ENCODE measurements at places on chromosomes 7 and 10.

DNA sequence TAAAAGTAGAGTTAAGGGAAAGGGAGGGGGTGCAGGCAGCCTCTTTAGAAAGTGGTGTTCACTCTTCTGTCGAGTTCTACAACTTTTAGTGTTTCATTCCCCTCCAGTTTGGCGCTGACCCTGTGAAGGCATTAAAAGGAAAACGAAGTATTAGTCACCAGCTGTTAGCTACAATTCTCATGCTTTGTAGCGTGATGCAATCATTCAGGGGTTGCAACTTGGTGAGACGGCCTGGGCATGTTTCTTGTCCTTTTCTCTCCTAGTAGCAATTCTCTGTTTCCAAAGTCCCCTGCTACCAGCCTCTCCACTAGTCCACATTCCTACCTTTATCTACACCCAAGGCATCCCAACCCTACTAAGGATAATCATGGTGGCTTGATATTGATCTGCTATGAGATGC, 33.7 kb upstream of the DGKI start:
- DNase-seq: no peak

DNA sequence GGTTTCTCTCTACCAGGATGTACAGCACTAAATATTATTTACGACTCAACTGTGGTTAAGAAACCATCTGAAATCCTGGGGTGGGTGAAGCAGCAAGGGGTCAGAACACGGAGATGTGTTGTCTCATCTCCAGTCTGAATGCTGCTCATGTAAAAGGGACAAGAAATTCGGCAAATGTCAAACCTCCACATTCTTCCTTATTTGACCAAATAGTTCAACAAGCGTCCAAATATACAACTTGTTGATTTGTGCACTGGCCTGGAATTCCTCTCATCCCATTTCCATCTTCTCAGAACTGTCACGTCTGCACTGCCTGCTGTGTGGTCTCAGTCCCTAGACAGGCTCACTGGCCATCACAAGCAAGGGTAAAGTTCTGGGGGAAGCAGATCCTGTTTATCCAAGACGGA, 520.0 kb downstream of the PARD3 start:
- DNase-seq: no peak

- DNase-seq: no peak
Measured at GRCh38 chr10:43204042-43204942, 62.6 kb downstream of the RASGEF1A start.

- DNase-seq: no peak
Measured at GRCh38 chr7:156104501-156105336, 292.5 kb upstream of the SHH start.

DNA sequence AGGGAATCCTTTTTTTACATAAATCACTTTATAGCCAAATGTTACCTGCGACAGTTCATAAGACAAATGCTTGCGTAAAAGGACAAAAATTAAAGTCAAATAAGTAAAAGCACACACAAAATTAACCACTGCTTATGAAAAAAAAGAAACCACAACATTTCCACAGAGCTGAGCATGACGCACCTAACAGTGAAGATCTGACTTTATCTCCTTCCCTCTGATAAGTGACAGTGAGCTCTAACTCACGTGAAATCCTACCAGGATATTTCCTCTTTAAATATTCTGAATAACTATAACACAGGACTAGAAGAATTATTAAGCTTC, 225.5 kb downstream of the SFMBT2 start:
- no peak for DNase-seq

DNA sequence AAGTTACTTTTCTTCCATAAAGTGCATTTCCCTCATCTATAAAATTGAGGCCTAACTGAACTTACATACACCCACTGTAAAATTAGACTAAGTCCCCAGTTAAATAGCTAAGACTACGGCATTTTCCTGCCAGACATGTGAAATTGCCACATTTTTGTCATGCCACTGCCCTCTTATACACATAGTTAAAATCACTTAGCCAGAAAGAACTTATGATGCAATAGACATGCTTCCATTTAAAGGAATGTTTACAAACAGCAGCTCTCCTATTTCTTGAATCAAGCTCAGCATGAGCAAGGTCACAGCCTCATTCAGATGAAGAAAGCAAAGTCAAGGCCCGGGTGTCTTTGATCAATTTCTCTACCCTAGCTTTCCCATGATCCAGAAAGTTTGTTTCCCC, 175.7 kb downstream of the LRRN3 start:
- DNase-seq: no peak

- DNase-seq: no peak
Measured at GRCh38 chr7:85133560-85133959, 53.3 kb downstream of the SEMA3D start.

DNA sequence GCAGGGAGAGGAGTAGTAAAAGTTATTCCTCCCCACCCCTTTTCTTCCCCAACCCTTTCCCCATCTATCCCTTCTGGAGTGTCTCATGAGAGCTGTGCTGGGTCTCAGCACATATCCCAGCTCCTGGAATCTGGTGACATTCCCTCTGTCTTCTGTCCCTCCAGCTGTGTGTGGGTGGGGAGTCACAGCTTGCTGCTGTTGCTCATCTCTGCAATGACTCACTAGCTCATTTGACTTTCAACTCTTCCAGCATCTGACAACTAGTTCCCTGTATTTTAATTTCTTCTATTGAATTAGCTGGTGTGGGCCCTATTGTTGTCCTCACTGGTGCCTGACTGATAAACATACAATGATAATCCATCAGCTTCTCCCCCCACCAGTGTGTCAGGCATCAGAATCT, 198.9 kb upstream of the AUTS2 start:
- no peak for DNase-seq

DNA sequence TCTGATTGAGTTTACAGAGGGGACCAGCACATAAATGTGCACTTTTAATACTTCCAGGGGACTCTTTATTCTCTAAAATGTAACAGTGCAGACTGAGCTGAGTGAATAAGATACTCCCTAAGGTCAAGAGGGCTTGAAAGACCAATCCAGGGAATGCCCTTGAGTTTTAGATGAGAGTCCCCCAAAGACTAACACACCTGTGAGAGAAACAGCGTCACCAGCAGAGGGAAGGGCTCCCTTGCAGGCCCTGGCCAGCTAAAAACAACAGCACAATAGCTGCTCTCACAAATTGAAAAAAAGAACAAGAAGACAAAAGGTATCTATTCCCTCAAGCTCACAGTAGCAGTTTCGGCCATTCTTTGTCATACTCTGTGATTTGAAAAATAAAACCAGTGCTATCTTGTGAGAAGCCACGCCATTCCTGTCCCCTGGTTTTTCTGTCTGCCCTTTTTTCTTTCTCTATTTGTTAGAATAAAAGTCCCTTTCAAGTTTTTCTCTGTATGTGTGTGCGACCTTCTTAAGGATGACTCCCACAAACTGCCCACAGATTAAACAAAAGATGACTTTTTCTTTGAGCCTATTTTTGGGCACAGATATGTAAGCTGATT, 230.4 kb upstream of the BMPER start:
- no peak for DNase-seq

- DNase-seq: no peak
Measured at GRCh38 chr10:6507311-6507710, 72.8 kb downstream of the PRKCQ start.

DNA sequence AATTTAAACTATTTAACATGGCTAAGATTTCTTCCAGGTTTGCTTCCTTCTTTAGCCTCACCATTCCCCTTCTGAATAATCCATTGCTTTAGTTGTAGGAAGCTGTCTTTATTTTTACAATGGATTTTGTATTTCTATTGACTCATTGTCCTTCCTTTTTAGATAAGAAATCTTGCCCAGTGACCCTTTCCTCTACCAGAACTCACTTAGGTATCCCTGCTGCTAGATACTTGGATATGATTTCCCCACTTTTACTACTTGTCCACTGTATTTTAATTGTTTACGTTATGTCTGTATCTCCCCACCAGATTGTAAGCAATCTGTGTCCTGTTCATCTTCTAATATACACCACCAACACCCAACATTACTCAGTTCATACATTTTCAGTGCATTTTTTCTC, 47.7 kb upstream of the MDFIC start:
- DNase-seq: no peak

DNA sequence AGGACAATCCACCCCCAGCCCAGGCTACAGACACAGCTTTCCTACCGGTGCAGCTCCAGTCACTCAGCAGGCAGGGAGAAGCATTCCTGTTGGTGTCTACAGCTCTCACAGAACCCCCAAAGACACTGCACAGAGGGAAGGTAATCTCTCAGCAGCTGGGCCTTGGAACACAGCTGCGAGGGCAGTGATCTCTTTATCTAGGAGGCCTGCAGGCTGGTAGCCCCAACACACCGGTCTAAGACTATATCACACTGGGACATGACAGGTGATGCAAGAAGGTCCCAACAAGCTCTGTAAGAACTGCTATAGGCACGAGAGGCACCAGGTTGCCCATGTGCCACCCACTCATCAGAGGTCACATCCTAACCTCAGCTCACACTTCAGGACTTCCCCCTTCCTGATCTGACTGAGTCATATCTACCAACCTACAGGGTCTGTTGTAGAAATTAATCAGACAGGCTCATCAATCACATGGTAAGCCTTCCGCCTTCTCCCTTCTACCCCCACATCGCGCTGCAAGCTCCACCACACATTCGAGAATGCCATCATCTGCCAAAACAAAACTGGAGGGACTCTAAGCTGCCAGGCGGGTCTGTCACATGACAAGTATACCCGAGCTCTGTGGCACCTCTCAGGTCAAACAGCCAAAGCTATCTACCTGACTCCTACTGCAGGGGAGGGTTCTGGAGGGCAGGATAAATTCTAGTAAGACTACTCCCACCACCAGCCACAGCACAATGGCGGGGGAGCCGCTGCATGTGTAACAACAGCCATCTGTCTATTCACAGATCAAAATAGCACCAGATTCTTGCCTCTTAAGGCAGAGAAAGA, 26.1 kb downstream of the FAM53B start:
- peak; percentile 73 for DNase-seq

- DNase-seq: no peak
Measured at GRCh38 chr10:100890673-100891317, 22.0 kb upstream of the SLF2 start.

GRCh38 chr10:57849691-57850357, 417.9 kb downstream of the IPMK start:
- DNase-seq: no peak

- DNase-seq: no peak
Measured at GRCh38 chr10:2839081-2839725, 228.1 kb upstream of the PFKP start.

DNA sequence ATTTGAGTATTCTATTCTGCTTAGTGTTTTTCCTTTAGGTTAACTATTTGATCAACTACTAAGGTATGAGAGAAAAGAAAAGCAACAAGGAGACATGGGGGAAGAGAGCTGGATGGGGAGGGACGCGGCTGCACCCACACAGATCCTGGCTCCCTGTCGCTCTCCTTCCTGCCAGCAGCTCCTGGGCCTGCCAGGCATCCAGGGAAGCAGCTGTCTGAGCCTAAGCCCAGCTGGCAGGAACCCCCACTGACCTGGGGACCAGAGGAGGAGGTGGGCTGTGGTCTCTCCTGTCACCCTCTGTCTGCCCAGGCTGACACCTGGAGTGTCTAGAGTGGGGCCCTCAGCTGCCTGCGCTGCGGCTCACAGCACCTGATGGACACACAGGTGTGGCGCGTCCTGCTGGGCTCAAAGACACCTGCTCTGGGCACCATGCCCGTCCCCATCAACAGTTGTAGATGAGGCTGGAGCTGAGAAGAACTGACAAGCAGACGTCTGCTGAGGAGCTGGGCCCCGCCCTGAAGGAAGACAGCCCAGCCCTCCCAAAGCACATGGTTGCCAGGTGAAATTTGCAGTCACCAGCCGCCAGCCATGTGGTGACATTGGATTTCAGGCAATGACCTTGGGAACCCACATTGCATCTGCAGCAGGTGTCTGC, 207.9 kb downstream of the PLXNA4 start:
- no peak for DNase-seq

DNA sequence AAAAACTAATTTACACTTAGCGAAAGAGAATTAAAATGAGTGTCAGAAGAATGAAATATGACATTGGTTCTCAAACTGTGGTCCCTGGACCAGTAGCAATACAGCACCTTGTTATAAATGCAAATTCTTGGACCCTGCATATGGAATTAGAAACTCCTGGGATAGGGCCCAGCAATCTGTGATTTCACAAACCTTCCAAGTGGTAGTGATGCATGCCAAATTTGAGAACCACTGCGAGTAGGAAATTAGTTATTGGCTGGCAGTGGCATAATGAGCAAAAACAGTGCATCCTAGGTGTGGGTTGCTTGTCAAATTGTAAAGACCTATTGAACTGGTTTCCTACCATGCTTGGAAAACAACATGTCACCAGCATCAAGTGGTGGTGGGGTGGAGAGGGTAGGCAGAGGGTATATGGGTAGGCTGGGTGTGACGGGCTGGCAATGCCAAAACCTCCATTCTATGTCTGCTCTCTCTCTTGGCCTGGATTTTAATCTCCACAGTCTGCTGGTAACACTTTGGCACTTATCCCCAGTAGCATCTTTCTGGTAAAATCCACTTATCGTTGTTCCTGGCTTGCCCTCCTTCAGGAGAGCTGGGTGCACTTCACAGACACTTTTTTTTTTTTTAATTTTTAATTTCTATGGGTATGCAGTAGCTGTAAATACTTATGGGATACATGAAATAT, 50.0 kb downstream of the ZNF22 start:
- no peak for DNase-seq

DNA sequence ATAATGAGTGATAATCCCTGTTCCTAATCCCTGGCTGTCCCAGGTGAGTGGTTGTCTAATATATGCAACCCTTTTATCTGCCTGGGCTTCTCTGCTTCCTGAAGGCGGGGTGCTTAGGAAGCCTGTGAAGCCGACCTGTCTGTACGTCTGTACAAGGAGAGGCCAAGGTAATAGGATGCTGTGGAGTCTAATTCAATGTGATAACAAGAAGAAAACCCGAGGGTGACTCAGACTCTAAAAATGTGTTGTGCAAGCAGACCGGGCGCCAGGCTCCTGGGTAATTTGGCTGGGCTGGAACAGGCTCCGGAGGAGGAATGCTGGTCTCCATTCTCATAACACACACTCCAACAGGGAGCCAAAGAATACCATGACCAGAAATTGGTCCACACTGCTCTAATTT, 43.6 kb downstream of the THNSL1 start:
- DNase-seq: no peak

DNA sequence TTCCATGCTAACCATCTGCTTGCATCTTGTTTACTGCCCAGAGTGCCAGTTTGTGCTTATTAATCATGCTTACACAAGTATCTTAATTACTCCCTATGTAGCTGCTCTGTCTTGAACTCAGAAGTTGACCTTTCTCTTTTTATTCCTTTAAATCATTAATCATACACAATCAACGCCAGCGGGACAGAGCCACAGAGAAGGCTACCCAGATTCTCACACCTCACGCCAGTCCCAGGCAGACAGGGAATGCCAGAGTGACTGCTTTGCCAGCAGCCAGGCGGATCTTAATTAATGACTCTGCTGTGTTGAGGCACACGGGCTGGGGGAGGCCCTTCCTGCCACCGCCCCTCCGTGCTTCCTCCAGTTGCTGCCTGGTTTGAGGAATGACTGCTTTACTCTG, 229.4 kb downstream of the LRMDA start:
- DNase-seq: no peak

- DNase-seq: no peak
Measured at GRCh38 chr7:103525937-103526336, 79.9 kb upstream of the SLC26A5 start.

- DNase-seq: no peak
Measured at GRCh38 chr7:128110641-128111364, 79.6 kb upstream of the LRRC4 start.

- no peak for DNase-seq
Measured at GRCh38 chr10:84427903-84428650, 99.7 kb downstream of the CCSER2 start.

- DNase-seq: no peak
Measured at GRCh38 chr10:3986493-3987142, 201.6 kb upstream of the KLF6 start.

Measured in activated T-helper 1 cell treated with anti-CD3 and anti-CD28 coated beads, Interleukin-2, amount 50 U/mL, for 16 hours (primary cell).